ENCODE measurements at places on chromosomes 11 and 22.

- no peak for DNase-seq
Measured at GRCh38 chr11:134206185-134206584, 17.6 kb downstream of the NCAPD3 start.

DNA sequence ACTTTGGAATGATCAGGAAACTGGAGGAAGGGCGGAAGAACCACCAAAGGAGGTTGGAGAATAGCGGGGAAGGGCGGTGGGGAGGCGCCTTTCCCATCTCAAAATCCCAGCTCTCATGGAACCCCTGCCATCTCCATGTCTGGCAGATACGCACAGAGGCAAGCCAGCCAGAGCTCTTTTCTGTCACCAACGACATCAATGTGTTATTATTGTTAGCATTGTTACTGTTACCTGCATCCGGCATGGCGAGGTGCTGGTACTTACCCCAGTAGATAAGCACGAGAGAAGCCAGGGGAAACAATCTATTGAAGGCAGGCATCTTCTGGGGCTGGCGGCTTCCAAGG lies 969 bp downstream of the SCN3B start:
- DNase-seq, result no peak

DNA sequence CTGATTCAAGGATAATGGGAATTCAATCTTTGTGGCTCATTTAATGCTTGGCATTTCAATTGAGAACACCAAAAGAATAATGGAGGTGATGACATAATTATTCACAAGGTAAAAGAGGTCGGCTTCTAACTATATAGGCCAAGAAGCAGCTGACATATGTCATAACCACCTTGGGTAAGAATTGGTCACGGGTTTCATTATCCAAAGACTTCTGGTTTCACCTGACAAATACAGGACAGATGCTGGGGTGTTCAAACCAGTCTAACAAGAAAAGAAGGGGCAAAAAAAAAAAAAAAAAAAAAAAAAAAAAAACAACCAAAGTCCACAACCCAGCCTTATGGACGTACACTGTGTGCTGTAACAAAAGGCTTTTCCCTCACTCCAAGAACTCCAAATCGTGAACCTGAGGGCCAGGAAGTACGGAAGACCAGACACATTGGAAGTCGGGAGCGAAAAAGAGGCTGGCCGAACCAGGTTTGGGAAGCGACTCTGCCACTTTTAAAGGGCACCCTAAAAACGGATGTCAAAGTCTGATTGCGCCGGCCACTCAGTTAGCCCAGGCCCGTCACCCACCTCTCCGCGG lies 385 bp downstream of the HARBI1 start:
- DNase-seq, result no peak

DNA sequence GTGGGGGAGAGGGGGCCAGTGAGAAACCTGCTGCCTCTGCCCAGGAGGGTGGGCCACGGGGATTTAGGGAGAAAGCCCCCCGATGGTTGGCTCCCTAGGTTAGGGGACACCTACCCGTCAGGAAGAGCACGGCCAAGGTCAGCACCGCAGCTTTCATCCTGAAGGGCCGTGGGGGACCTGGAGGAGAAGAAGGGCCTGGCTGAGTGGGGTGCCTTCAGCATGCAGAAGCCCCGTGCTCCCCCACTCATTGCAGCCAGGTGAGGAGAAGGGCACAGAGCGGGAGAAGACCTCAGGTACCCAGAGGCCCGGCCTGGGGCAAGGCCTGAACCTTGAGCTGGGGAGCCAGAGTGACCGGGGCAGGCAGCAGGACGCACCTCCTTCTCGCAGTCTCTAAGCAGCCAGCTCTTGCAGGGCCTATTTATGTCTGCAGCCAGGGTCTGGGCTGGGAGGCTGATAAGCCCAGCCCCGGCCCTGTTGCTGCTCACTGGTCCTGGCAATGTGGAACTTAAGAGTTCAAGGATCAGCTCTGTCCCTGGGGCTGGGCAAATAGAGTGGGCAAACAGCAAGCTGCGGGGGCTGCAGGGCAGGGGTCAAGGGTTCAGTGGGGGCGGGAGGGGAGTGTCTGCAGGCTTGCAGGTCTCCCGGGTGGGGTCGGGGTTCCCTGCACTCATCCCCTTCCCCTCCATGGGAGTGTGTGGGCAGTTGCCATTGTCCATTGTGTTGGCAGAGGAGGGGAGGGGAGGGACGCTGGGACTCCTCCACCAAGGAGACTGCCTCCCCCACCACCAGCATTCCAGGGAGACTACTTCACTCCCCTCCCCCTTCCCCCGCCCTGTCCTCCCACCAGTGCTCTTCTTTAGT lies at the start of gene APOA1:
Gene APOA1 (minus strand): TSS at position 392 of the 861 bp plus-strand sequence. CDS start 235 bp downstream, at position 157.
- no peak for DNase-seq

- no peak for DNase-seq
Measured at GRCh38 chr22:33909911-33910310, 10.4 kb downstream of the LARGE1 start.

- no peak for DNase-seq
Measured at GRCh38 chr11:79121351-79121750, 319.5 kb downstream of the TENM4 start.

- DNase-seq, result no peak
Measured at GRCh38 chr11:64864473-64865285, 13.7 kb downstream of the EHD1 start.

GRCh38 chr11:17642980-17643379 lies 76.4 kb upstream of the MYOD1 start:
- DNase-seq, result no peak

DNA sequence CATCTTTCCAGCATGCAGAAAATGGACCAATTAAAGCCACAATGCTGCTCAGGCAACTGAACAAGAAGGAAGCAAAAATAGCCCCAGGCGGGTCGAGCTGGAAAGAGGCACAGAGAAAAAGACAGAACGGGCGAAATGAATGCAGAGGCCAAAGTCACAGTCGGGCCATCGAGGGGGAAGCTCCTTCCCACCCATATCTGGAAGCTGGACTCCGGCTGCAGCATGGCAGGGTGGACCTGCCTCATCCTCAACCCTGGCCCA lies 58.6 kb upstream of the PRDM11 start:
- no peak for DNase-seq

- DNase-seq, result no peak
Measured at GRCh38 chr11:102983486-102983885, 28.0 kb upstream of the MMP13 start.

DNA sequence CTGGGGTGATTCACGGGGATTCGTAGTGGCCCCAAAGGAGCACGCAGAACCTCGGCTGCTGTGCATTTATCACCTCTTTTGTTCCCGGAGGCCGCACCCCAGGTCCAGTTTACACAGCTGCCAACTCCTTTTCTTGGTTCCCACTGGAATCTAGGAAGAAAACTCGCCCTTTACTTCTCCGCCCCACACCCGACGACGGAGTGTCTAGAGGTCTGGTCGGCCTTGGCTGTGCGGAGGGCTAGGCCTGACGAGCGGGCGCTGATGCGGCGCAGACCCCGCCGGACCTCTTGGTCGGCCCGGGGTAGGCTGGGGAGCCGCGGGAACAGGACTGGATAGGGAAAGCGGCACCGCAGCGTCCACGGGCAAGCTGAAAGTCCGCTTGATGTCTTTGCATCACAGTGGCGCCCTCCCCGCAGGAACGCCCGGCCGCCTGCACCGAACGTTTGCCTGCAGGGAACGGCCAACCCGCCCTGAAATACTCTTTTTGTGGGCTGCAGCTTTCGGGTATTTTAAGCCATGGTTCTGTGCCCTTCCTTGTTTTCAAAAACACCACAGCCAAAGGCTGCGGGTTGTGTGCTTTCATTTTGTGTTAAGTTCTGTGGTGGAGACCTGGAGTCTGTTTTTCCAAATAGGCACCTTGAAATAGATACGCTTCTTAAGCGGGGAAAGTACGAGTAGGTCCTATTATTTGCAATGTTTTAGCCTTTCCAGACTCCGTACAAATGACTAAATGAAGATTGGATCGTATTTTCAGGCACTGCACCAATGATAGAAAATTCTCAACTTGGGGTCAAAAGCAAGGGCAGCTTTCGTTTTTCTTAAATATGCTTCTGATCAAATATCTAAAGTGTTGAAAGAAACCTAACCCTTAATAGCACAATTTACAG lies 829 bp upstream of the ZBED5 start:
- DNase-seq, result no peak

DNA sequence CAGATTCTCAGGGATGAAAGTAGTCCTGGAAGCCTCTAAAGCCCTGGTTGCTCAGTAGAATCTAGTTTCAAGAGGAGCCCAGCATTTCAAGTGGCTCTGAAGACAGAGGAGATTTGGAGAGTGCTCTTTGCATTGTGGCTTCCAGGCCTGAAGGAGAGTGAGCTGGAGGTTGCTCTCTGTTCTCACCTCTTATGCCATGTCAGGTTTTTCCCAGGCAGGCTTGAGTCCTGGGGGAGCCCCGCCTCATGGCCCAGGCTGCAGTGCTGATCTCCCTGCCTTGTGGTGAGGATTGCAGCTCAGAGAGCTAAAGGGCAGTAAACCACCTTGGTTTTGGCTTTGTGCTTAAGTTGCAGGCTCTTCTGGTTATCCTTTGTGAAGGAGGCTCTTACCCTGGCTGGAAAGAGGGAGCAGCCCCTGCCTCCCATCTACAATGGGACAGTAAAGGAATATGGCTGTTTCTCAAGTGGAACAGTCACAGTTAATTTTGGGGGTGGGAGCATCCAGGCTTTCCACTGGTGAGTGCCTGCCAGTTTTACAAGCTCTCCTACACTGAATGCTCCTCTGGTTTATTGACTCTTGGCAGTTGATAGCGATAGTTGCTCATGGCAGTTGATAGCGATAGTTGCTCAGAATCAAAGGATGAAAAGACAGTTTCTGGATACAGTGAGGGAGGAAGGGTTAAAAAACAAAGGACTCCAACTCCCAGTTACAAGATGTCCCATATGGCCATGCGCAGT lies 32.6 kb downstream of the RCOR2 start:
- DNase-seq, result no peak

DNA sequence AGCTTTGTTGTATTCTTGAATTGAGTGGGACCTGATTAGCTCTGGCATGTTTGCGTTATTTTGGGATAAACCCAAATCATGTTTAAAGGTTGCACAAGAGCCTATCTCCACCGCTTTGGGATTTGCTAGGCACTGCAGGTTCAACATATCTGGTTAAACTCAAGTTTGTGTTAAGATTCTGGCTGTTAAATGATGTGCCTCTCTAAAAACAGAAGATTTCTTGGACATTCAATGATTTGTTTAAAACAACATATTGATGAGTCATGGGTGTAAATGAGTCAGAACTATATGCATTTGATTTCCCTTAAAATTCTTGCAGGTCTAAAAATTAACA lies 67.4 kb downstream of the AMOTL1 start:
- DNase-seq, result no peak

- DNase-seq, result no peak
Measured at GRCh38 chr11:122902951-122903350, 20.4 kb downstream of the JHY start.

GRCh38 chr11:64752175-64752970 lies 7.4 kb downstream of the PYGM start:
- DNase-seq, result no peak

Data from renal cortex interstitium (tissue), 15 donors.